Caki2 (cell line): ENCODE measurements at places on chromosomes 3 and 15. TPM values are rescaled to one million over a fixed set of nuclear protein-coding genes. Genes with fewer than 3 reads are reported as not detected.

Gene PATL2
- 3.6 TPM in 1 of 2 replicates, not detected in the other for total RNA-seq

Gene HESX1
- total RNA-seq, result 0.84 and 1.7 TPM in 2 replicates

Gene TAGLN3
- total RNA-seq, result 1.2 and 1.9 TPM in 2 replicates

Gene NAALADL2
- 1.3 and 11.7 TPM in 2 replicates for total RNA-seq

Gene IL17RB
- total RNA-seq, result 0.41 and 2.7 TPM in 2 replicates

Gene GOLGA8N
- 6.0 and 15.1 TPM in 2 replicates for total RNA-seq

Gene SH2D7
- not detected in 2 replicates for total RNA-seq

Gene TUSC7
- total RNA-seq, result not detected in 2 replicates

Gene CPNE4
- 0.27 and 0.96 TPM in 2 replicates for total RNA-seq

Gene ARPP19
- 44.3 and 69.4 TPM in 2 replicates for total RNA-seq

Gene ROBO2
- 8.9 and 13.8 TPM in 2 replicates for total RNA-seq

Gene SLC7A14
- total RNA-seq, result not detected in 2 replicates

Gene RETNLB
- not detected in 2 replicates for total RNA-seq

Gene GHSR
- total RNA-seq, result not detected in 2 replicates

Gene OXSM
- 16.2 and 40.1 TPM in 2 replicates for total RNA-seq

Gene ARPIN
- total RNA-seq, result 10.8 and 16.4 TPM in 2 replicates

Gene FGF7
- not detected in 2 replicates for total RNA-seq

Gene CELSR3
- total RNA-seq, result 2.1 and 3.6 TPM in 2 replicates

Gene FMN1
- 1.4 and 23.8 TPM in 2 replicates for total RNA-seq

Gene KBTBD12
- not detected in 2 replicates for total RNA-seq

Gene WWTR1
- 130 and 197 TPM in 2 replicates for total RNA-seq

Gene TRIM42
- not detected in 2 replicates for total RNA-seq

Gene SLITRK3
- total RNA-seq, result not detected in 2 replicates

Gene SLC24A5
- total RNA-seq, result not detected in 2 replicates

Gene SCG5
- total RNA-seq, result 24.6 and 46.8 TPM in 2 replicates

Gene CPLX3
- total RNA-seq, result not detected in 2 replicates

Gene TNNC1
- total RNA-seq, result 1.1 and 2.7 TPM in 2 replicates

Gene PIGZ
- 0.10 and 12.7 TPM in 2 replicates for total RNA-seq

Gene SLC22A14
- total RNA-seq, result not detected in 2 replicates

Gene GBE1
- 40.3 and 81.9 TPM in 2 replicates for total RNA-seq

Gene MEGF11
- total RNA-seq, result not detected in 2 replicates

Gene DAZL
- not detected in 2 replicates for total RNA-seq

Gene SERPINI1
- total RNA-seq, result 0.51 and 2.5 TPM in 2 replicates

Gene GOLGA8K
- total RNA-seq, result 0.54 TPM in 1 of 2 replicates, not detected in the other

Gene ROPN1B
- total RNA-seq, result 3.5 TPM in 1 of 2 replicates, not detected in the other

Gene GABRR3
- not detected in 2 replicates for total RNA-seq

Gene EPHA3
- total RNA-seq, result not detected in 2 replicates

Gene IL16
- total RNA-seq, result not detected in 2 replicates

Gene TRH
- not detected in 2 replicates for total RNA-seq

Gene GLT8D1
- 60.8 and 82.8 TPM in 2 replicates for total RNA-seq

Gene CPN2
- not detected in 2 replicates for total RNA-seq

Gene SEMA3F
- total RNA-seq, result 33.5 and 36.1 TPM in 2 replicates

Gene IQCH
- 1.7 and 2.7 TPM in 2 replicates for total RNA-seq

Gene MAPKAPK3
- 172 and 238 TPM in 2 replicates for total RNA-seq

Gene C3orf22
- not detected in 2 replicates for total RNA-seq

Gene GNAT1
- not detected in 2 replicates for total RNA-seq

Gene TRANK1
- 4.0 and 16.1 TPM in 2 replicates for total RNA-seq

Gene FLNB
- total RNA-seq, result 173 and 197 TPM in 2 replicates

Gene NPAP1
- total RNA-seq, result not detected in 2 replicates

Gene TMEM108
- total RNA-seq, result not detected in 2 replicates

Gene LRRFIP2
- total RNA-seq, result 16.2 and 16.9 TPM in 2 replicates

Gene ISL2
- 1.4 and 8.1 TPM in 2 replicates for total RNA-seq

Gene GABRB3
- total RNA-seq, result 1.3 and 5.3 TPM in 2 replicates

Gene PLAAT1
- 6.0 and 22.0 TPM in 2 replicates for total RNA-seq

Gene GABRG3
- total RNA-seq, result 0.10 TPM in 1 of 2 replicates, not detected in the other

Gene MME
- 0.12 and 0.88 TPM in 2 replicates for total RNA-seq

Gene ACSBG1
- not detected in 2 replicates for total RNA-seq
